ENCODE measurements at places on chromosomes 13 and 19.

DNA sequence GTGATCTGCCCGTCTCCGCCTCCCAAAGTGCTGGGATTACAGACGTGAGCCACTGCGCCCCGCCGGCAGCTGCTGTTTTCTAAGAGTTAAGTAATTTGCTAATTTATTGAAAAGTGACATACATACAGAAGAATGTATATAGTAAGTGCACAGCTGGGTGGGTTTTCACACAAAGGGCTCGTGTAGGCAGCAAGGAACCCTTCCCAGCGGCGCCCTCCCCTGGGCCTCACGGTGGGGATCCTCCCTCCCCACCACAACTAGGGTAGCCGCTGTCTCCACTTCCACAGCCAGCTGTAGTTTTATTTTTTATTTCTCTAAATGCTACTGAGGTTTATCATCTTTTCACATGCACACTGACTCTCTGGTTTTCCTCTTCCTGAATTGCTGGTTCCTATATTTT lies 64.9 kb downstream of the CRYL1 start:
- DNase-seq = no peak

- no peak for DNase-seq
Measured at GRCh38 chr13:99354371-99354951, 47.3 kb upstream of the GPR183 start.

GRCh38 chr13:91468301-91468700 lies 69.9 kb downstream of the GPC5 start:
- no peak for DNase-seq

DNA sequence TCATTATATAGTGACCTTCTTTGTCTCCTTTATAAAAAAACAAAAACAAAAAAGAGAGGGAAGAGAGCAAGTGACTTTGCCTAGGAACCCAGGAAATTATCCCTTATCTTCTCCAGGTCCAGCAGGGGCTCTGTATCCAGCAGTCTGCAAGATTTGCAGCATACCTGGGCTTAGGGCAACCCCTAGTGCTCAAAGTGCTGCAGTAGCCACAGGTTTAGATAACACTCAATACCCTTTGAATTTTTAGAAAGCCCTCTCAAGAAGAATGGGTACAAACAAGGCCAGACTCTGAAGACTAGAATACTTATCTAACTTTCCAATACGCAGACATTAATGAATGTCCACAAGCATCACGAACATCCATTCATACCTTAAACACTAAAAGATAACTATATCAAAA lies 43.2 kb downstream of the CCNA1 start:
- no peak for DNase-seq

DNA sequence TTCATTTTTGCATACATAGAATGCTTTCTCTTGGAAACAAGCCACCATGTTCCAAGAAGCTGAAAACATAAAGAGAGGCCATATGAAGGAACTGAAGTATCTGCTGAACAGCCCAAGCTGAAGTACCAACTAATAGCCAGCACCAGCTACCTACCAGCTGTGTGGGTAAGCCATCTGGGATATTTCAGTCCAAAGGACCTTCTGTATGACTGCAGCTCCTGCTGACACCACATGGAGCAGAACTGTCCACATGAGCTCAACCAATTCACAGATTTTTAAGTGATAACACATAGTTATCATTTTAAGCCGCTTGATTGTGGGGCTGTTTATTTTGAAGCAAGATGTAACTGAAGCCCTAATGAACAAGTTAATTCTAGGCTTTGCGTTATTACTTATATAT lies 621.1 kb upstream of the KLHL1 start:
- DNase-seq = peak; percentile 73

DNA sequence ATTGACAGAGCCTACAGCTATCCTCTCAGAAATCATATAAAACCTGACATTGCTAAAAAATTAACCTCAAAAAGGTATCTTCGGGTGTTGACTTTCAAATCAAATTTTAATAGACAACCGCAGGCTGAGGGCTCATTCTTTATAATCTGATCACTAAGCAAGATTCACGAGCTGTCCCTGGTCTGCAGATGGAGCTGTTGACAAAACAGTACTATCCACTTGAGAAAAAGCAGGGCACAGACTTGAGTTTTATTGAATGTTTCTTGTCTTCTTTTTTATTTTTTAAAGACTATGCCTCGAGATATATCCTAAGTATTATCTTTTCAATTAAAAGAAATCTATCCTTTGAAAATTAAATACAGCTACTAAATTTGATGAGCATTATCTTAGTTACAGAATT lies 540.5 kb downstream of the PCDH9 start:
- peak; percentile 85 for DNase-seq

- peak; percentile 31 for DNase-seq
Measured at GRCh38 chr13:39684531-39685137, 29.2 kb downstream of the COG6 start.

- DNase-seq = no peak
Measured at GRCh38 chr19:51318687-51319648, 7.5 kb downstream of the IGLON5 start.

- DNase-seq = no peak
Measured at GRCh38 chr19:15265850-15266248, 33.6 kb upstream of the EPHX3 start.

DNA sequence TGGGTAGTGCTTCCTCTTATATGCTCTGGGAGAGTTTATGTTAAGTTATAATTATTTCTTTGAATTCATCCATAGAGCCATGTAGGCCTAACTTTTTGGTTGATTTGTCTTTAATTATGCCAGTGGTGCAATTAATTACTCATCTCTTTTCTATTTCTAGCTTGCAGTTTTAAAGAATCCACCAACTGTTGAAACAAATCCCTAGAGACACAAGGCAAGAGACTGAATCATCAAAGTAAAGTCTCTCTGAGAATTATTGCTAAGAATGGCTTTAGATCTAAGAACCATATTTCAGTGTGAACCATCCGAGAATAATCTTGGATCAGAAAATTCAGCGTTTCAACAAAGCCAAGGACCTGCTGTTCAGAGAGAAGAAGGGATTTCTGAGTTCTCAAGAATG lies 5.9 kb upstream of the ZNF551 start:
- no peak for DNase-seq

DNA sequence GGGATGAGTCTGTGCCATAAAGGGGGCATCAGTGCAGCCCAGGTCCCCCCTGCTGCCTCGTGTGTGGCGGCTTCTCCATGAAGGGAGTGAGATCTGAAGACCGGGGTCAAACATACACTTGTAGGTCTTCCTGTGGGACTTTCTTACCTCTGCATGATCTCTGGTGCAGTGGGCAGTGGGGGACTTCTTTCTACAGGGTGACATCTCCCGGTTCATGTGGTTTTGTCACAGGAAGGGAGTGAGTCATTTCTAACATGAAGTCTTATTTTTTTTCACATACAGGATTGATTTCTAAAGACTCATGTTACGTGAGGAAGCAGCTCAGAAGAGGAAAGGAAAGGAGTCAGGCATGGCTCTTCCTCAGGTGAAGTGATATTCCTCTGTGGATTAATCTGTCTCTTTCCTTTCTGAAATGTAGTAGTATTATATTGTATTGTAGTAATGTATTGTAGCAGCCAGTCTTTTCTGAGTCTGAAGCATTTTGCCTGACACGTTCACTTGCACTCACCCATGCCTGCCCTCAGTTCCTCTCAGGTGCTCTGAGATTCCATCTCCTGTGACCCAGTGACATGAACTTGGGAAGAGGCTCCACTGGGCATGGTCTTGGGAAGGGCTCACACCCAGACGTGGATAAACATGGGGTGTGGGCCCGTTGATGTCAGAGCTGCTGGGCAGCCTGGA lies 15.7 kb downstream of the ZNF808 start:
- no peak for DNase-seq

DNA sequence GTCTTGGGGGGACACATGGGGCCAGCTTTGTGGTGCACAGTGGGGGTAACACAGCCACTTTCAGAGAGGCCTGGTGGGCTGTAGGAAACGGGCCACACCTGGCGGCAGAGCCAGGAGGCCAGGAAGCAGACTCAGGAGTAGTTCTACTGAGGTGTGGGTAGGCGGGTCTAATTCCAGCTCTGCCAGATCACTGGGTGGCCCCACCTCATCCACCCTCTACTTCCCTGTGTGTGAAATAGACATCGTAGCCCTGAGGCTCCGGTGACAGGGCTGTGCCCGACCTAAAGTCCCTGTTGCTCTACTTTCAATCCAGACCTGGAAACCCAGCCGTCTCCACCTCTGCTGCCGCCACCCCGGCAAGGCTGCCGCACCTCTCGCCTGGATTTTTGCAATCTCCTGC lies 4.0 kb downstream of the NKPD1 start:
- no peak for DNase-seq

- DNase-seq = peak; percentile 61
Measured at GRCh38 chr19:35868172-35868822, at the start of gene APLP1. TSS of gene APLP1 (plus strand) at chr19:35868574. CDS start at chr19:35868637, 63 bp downstream.

- no peak for DNase-seq
Measured at GRCh38 chr13:43720780-43721397, 65.9 kb downstream of the ENOX1 start.

GRCh38 chr13:110233181-110233950 lies 73.6 kb downstream of the COL4A1 start:
- DNase-seq = no peak

DNA sequence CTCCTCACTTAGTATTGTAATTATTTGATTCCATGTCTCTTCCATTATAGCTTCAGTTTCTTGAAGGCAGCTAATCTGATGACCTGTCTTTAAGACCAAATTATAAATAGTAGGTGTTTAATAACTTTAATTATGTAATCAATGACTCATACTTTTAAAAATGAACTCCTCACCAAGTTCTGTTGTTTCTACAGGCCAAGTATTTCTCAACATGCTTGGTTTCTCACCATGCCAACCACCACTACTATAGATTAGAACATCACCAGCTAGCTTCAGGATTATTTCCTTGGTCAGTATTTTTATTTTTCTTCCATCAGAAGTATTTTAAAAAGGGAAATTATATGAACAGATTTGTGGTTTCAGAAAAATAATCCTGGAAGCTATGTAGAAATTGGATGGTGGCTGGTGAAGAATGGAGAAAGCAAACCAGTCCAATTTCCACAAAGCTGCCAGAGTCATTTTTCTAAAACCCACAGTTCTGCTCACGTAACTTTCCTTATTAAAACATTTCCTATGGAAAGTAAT lies 237.7 kb upstream of the DACH1 start:
- DNase-seq = no peak

- DNase-seq = peak; percentile 88
Measured at GRCh38 chr13:51453959-51454703, 1.3 kb upstream of the INTS6 start.

- DNase-seq = no peak
Measured at GRCh38 chr13:104408733-104409132, 1342.5 kb upstream of the SLC10A2 start.

DNA sequence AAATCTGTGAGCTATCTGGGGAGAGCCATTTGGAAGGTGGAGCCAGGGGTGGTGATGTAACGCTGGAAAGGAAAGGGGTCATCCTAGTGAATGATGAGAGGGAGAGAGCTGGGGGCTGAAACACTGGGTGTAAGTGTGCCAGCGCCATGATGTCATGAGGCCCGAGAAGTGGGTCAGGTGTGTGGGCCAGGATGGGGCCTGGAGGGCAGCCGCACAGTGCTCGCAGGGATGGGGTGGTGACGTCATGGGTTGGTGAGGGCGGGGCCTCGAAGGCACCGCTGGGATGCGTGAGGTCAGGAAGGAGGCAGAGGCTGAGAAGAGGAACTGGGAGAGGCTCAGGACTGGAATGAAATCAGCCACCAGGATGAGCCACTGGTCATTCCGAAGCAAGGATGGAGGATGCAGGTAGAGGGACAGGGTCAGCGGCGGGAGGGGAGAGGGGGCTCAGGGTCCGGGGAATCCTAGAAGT lies 4.4 kb downstream of the CCDC61 start:
- no peak for DNase-seq

DNA sequence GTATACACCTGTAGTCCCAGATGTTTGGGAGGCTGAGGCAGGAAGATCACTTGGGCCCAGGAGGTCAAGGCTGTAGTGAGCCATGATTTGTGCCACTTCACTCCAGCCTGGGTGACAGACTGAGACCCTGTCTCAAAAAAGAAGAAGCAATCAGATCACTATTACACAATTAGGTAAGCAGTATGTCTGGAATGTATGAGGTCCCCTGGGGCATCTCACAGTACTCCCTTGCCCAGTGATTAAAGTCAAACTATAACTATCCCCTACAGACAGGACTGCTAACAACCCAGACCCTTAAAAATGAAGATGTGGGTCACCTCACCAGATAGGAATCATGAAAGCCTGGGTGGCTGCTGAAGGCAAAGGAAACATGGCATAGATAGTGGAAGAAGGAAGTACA lies 9.4 kb upstream of the PAN3 start:
- DNase-seq = no peak

DNA sequence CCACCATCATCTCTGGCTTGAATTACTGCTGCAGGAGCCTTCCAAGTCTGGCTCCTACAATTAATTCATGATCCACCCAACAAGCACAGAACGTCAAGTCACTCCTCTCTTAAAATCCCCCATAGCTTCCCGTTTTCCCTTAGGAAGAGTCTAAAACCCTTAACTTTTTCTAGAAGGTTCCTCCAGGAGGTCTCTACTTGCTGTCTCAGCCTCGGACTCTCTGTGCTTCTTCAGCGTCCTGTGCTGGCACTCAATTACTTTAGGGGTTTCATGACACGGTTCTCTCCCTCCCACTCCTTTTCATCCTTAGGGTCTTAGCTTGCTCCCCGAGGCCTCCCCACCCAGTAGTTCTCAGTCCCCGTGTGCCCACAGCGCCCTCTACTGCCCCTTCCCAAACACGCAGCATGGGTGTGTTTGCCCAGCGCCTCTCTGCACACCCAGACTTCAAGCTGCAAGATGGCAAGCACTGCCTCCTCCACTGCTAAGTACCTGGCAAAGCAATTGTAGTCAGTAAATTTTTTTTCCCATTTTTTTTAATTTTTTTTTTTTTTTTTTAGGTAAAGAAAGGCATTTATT lies 25.8 kb upstream of the MAP3K10 start:
- DNase-seq = no peak

GRCh38 chr19:6588508-6589345 lies 2.2 kb downstream of the CD70 start:
- no peak for DNase-seq

DNA sequence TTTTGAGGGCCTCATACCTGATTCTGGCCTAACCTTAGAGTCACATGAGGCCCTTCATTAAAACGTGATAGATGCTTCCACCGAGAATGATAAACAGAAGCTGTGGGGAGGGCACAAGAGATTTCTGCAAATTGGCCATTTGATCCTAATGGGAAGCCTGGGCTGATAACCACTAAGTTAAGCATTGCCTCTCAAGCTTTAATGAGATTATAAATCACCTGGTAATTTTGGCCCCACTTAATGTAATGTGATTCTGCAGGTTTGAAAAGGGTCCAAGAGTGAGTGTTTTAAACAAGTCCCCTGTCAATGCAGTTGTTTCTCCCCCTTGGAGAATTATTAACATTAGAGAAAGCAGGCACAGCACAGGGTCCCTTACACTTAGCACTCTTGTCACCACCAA lies 42.0 kb downstream of the ZNF486 start:
- no peak for DNase-seq

GRCh38 chr13:74322562-74322961 lies 188.4 kb upstream of the KLF12 start:
- no peak for DNase-seq

GRCh38 chr19:10003271-10003670 lies 7.0 kb downstream of the COL5A3 start:
- DNase-seq = no peak

Data from NCI-H2171 treated with DMSO at 0.1 percent for 48 hours (cell line).